ENCODE measurements at places on chromosomes 5 and 9.

DNA sequence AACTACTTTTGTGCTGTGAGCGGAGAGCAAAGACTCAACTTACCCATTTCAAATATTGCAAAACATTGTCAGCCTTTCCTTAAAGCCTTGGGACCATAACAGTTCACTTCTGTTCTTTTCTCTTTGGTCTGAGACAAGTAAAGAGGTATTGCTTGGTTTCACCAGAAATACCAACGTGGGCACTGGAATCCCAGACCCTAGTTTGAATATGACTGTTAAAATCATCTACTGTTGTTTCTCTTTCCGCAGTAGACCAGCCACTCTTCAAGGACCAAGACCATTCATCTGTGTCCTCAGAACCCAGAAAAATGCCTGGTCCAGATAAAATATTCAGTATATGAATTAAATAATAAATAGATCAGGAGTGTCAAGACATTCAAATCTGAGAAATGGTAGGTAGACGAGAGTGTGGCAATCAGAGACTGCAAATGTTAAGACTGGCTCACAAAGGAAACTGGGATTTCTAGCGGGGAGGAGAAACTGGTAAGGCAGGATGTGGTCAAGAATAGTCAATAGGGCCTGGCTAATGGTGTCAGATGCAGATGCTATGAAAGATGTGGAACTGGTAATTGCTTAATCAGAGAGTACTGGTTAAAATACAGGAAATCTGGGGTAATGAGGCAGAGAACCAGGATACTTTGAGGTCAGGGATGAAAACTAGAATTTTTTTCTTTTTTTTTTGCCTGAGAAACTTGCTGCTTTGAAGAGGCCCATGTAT is 82.1 kb upstream of the IL33 start:
- no peak for DNase-seq

GRCh38 chr9:108282872-108283271 is 572.9 kb downstream of the ACTL7B start:
- no peak for DNase-seq

- DNase-seq, result peak; percentile 13
Observed at GRCh38 chr5:76547242-76547890, 75.8 kb downstream of the F2RL2 start.

DNA sequence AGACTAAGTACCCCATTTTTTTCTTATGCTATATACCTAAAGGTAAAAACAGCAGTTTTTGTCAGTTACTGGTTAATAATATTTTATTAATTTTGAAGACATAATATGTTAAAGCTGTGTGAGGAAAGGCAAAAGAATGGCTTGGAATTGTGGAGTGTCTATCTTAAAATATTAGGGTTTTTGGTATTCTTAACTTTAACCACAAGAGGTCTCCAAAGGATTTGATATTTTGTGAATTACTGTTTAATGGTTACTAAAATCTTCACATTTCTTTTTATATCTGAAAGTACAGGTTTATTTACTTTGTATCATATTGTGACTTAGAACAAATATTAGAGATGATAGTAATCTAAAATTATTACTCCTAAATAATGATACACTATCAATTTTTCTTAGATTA is 32.0 kb upstream of the DHFR start:
- peak; percentile 51 for DNase-seq

DNA sequence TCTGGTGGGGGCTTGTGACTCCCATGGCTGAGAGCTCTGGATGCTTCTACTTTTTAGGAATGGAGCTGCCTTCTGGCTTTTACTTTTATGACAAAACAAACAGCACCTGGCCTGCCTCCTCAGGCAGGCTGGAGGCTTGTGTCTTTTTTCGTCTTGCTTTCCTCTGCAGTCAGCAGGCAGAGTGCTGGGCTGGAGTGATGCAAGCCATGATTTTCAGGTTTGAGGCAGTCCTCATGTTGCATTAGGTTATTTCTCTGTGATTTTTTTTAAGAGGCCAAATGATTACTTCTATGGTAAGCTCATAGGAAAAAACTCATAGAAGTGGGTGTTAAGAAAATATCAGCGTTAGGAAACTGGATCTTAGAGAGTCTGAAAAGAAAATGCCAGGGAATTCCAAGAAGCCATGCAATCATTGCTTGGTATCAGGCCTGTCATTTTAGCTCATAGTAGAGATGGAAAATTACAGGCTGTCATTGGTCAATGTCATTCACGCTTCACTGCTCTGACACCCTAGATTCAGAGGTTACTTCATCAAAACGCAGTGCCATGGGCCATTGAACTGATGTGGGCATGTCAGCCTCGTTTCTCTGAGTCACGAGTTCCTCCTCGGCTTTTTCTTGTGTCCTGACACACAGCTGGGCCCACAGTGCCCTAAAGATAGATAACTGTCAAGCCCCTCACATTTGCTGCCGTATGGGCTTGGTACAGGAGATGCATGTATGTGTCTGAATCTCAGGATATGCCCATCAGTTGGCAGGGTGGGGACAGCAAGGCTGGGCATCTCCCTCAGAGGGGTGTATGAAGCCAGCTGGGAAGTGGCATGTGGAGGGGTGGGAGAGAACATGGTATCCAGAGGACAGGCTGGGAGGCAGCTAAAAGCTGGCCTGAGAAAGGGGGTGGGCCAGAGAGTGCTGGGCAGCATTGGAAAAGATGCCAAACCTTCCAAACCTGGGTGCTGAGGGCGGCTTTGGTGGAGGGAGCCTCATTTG is 151.8 kb downstream of the HSPA4 start:
- DNase-seq, result no peak
